Activated naive CD8-positive, alpha-beta T cell treated with anti-CD3 and anti-CD28 coated beads, Interleukin-2, amount 50 U/mL, for 16 hours (primary cell): ENCODE measurements at places on chromosomes 12 and 14.

DNA sequence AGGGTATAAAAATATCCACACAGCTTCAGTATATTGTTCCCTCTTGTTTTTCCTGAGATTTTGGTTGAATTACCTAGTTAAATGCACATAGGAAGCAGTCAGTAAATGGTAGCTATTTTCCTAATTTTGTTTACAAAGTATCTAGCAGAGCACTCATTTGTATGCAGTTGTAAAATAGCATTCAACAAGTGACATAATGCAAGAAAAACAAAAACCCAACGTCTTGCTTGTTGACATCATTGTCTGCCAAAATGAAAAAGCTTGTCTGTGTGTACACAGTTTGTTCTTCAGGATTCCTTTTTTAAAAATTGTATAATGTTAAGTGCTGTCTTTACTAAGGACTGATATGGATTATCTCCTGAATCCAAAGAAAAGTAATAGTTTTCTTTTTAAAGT lies 2.7 kb downstream of the VRTN start:
- no peak for DNase-seq

- DNase-seq = peak; percentile 77
Measured at GRCh38 chr12:107760809-107761501, at the start of gene PRDM4. TSS of gene PRDM4 (minus strand) at chr12:107761137. CDS start at chr12:107760515, 622 bp downstream.

DNA sequence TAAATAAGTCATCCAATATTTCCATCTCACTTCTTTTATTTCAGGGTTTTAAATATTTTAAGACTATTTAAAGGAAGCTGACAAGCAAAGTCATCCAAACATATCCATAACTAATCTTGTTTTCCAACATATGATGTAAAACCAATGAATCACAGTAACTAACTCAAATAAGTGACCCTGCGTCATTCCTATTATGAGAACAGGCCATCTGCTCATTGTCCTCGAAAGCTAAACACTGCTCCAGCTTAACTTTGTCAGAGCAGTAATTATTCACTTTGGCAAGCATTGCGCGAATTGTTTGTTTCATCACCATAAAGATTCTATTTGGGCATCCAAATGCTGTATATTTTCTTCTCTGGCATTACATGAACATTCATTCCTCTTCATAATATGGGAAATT lies 99.1 kb downstream of the CAPZA3 start:
- DNase-seq = no peak

GRCh38 chr12:56221232-56221756 lies 428 bp downstream of the RNF41 start:
- DNase-seq = no peak

DNA sequence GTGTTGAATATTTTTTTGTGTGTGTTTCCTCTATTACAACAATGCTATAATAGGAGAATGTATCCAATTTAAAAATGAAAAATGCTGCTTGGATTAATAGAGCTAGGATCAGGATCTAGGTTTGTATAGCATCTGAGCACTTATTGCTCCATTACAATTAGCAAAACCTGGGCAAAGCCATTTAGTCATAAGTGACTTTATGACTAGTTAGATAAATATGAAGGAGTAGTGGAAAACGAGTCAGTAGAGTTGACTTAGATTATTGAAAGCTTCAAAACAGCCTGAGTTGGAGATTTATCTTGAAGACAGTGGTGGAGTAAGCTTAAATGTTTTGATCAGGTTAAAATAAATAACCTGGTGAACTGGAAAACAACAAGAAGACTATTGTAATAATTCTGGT lies 2.8 kb downstream of the MED21 start:
- no peak for DNase-seq

DNA sequence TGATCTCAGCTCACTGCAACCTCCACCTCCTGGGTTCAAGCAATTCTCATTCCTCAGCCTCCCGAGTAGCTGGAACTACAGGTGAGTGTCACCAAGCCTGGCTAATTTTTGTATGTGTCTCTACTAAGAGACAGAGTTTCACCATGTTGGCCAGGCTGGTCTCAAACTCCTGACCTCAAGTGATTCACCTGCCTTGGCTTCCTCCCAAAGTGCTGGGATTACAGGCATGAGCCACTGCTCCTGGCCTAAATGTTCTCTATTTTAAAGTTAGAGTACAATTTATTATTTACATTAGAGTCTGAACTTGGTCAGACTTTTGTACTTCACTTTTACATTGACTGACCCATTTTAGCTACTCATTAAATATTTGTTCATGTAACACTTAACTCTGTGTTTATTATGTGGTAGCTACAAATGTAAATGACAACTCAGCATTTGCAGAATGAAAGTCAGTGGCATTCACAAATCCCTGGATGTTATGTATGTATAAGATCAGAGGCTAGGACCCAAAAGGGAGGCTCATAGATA lies 409.6 kb downstream of the APAF1 start:
- no peak for DNase-seq

GRCh38 chr12:89840162-89840922 lies 131.7 kb upstream of the ATP2B1 start:
- no peak for DNase-seq

DNA sequence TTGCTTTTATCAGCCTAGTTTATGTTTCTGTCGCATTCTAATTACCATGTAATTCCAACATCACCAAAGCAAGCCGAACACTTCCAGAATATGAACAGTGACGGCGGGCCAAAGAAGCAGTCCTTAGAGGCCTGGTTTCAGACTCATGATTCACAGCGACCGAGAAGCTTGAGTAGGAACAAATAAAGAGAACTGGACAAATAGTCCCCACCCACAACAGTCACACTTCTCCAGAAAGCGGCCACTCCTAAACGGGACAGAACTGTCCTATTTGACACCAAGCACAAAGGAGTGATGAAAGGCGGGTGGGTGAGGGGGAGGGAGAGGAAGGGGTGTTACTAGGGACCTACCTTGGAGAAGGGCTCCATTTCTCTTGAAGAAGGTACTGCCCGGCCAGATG lies 136.4 kb downstream of the FOXN3 start:
- DNase-seq = no peak

- DNase-seq = no peak
Measured at GRCh38 chr14:96027431-96028355, 11.5 kb upstream of the C14orf132 start.

DNA sequence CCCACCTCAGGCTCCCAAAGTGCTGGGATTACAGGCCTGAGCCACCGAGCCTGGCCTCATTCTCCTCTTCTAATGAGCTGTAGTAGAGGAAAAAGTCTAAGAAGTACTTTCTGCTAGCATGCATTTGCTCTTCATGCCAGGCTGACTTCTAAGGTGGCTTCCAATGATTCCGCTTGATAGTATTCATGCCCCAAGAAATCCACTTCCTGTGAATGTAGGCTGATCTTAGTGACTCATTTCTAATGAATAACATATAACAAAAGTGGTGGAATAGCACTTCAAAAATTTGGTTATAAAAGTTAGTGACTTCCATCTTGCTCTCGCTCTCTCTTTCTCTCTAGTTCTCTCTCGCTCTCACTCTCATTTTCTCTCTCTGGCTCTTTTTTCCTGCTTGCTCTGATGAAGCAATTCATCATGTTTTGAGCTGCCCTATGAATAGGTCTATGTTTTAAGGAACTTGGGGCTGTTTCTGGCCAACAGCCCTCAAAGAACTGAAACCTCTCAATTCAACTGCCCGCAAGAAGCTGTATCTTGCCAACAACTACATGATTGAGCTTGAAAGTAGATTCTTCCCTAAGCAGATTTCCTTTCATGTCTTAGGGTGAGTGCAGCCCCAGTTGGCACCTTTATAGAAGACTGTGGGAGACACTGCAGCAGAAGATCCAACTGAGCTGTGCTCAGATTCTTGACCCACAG lies 282.9 kb downstream of the RMST start:
- DNase-seq = no peak

GRCh38 chr14:88590173-88590572 lies 27.3 kb downstream of the ZC3H14 start:
- DNase-seq = no peak

DNA sequence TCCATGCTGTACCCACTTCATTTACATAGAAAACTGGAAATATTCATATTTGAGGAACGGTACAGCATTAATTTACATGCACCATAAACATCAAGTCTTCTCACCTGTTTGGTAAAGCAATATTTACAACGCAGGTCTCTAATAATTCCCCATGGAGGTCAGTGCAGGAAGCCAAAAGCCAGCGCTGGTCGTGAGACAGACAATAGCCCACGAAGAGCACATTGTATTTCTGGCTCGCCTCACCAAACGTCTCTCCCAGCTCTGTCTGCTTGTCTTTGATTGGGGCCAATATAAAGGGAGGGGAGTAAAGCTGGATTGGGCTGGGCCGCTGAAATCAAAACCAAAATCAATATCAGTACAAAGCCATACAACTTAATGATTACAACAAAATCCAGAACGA lies 302.1 kb downstream of the MED13L start:
- DNase-seq = no peak

GRCh38 chr14:102835959-102836358 lies 58.7 kb downstream of the TRAF3 start:
- no peak for DNase-seq

DNA sequence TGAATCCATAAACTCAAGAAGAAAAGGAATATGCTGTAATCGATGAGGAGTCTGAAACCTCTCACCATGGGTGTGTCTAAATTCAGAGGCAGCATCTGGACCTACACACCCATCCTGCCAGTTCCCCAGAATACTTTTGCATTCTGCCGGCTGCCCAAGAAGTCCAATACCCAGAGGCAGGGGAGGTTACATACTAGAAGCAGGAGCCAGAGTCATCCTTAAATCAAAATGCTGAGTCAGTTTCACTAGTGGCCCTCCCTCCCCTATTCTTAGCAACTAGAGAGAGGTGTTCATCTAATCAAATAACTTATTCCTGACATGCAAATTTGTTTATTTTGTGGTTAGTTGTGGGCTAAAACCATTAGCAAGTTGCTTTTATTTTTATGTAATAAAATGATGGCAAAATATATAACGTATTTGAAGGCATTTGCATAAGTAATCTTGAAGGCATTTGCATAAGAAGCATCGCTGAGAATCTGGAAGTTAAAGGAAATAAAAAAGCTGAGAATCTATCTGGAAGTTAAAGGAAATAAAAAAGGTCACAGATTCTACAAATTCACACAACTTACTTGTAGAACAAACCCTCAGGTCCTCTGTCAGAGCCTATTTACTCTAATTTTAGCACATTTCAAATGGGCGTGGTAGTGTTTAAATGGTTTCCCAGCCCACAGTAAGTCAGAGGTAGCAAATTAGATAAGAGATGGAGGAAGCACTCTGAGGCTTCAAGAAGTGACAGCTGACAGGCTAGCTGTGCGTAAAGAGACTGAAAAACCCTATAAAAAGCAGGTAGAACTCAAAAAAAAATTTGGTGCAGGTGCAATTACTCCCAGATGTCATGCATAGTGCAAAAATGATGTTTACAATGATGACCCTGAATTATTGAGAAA lies 7.8 kb downstream of the BHLHE41 start:
- DNase-seq = no peak

DNA sequence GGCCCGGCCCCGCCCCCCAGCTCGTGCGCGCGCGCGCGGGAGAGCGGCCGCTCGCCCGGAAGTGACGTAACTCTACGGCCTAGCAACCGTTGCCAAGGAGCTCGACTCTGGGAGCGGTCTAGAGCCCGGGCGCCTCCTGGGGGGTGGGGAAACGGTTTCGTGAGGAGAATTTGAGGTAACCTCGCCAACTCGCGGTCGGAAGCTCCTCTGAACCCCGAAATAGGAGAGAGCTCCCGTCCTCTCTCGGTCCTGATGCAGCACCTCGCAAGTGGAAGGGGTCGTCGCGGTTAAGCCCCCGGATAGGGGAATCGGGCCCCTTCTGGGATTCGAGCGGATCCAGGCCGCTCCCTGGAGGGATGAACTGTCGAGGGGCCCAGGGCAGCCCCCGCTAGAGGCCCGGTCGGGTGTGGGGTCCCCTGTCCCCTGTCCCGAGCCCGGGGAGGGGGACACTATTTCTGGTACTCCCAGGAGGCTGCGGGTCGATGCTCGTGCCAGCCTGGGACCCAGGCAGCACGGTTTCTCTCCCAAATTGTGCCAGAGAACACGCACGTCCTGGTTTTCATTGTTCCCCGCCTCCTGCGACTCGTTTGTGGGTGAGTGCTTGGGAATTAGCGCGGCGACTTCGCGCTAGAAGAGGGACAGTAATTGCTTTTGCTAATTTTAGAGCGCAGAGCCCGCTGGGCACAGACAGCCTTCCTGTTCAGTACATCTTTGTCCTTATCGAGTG lies at the start of gene IFT81:
TSS of gene IFT81 (plus strand) at position 89 of the 727 bp plus-strand sequence. CDS start 3,024 bp downstream, outside the sequence.
- DNase-seq = peak; percentile 80

GRCh38 chr12:120367233-120367923 lies 1.6 kb downstream of the MSI1 start:
- no peak for DNase-seq

- no peak for DNase-seq
Measured at GRCh38 chr14:22122227-22122818, 448.7 kb upstream of the OR4E1 start.

DNA sequence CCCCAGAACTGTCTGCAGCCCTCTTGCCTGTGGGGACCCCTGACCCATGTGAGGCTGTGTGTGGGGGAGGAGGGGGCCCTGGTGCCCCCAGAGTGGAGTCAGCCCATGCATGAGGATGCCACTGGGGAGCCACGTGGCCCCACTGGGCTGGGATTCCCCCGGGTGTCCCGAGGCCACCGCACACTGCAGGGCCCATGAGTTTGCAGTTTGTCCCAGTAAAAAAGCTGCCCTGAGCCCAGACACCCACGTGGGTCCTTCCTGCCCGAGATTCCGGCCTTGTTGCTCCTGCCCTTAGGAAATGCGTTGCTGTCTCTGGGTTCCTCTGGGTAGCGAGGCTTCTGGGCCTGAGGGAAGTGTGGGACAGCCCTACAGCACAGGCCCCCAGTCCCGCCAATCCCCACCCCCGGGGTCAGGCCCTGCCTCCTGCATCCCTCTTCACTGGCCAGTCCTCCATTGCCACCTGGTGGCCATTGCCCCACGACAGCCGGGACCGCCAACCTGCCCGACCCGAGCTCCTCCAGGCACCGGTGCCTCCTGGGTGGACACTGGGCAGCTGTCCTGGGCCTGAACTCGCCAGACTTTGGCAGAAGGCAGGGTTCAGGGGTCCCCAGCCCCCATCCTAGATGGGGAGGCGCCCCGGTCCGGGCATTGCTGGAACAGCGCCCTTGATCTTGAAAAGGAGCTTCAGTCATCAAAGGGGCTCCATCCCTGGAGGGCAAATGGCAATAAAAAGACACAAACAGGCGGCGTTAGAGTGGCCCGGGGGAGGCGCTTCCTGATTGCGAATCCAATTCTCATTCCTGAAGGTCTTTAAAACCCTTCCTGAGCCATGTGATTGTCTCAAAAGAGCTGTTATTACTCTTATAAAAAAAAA lies 15.6 kb upstream of the C14orf180 start:
- DNase-seq = peak; percentile 40

DNA sequence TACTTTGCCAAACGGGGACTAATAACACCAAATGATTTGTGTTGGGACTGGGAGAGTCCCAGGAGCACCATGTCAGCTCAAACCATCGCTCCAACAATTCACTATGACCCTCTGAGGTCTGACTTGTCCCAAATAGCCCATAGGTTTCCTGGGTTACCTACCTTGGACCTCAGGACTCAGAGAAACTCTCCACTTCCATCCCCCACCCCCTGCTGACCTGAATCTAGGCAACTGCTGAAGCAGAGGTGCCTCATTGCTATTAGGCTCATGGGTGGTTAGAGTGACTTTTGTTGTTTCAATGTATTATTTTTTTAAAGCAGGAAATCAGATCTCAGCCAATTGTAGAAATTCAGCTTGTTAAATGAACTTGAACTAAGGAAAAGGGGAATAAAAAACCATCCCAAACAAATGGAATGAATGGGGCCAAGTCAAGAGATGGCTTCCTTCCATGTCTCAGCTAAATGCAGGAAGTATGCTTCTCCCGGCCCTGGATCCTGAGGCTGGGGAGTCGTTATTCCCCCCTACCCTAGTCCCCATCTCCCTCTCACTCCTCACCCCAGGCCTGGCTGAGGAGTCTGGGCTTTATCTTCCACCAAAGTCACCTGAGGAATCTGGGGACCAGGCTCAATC lies 80.9 kb upstream of the SLC24A4 start:
- no peak for DNase-seq

- DNase-seq = no peak
Measured at GRCh38 chr14:104396682-104397470, 182.7 kb upstream of the C14orf180 start.
